ENCODE measurements at places on chromosomes 5 and 9. TPM values are rescaled to one million over a fixed set of nuclear protein-coding genes. Genes with fewer than 3 reads are reported as not detected.

GRCh38 chr5:74499256-74500050, 141.1 kb downstream of the ENC1 start:
- no peak for DNase-seq

DNA sequence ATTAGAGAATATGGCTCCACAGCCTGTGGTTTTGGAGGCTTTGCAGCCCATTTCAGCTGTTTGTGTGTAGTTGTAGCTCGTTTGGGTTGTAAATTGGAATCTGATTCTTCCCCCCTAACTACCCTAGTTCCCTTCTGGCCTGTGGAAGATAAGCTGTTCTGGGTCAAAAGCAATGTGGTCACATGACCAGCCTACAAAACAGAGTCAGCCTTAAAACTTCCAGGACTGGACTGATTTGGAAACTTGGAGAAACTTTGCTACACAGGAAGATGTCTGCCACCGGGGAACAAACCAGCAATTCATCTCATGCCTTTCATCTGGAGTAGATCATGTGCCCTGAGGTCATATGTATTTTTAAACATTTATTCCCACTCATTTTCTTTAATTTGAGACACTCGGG, 83.8 kb downstream of the DAPK1 start:
- DNase-seq, result no peak

- peak; percentile 58 for DNase-seq
Observed at GRCh38 chr5:72531496-72532190, 24.4 kb upstream of the ZNF366 start.

DNA sequence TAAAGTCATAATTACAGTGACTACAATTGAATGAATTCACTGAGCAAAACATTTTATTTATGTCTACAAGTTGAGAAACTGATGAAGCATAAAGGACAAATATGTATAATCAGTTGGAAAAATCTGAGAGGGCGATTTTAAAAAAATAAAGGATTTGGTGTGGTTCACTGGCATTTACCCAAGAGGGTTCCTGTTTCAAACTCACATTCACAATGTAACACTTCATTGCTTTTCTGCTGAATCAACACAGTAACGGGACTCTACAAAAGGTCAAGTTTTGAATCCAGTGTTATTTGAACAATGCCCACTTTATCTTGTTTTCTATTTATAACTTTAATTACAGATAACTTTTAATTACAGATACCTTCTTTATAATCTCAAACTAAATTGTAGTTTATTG, 138.6 kb downstream of the NUDT12 start:
- DNase-seq, result no peak

DNA sequence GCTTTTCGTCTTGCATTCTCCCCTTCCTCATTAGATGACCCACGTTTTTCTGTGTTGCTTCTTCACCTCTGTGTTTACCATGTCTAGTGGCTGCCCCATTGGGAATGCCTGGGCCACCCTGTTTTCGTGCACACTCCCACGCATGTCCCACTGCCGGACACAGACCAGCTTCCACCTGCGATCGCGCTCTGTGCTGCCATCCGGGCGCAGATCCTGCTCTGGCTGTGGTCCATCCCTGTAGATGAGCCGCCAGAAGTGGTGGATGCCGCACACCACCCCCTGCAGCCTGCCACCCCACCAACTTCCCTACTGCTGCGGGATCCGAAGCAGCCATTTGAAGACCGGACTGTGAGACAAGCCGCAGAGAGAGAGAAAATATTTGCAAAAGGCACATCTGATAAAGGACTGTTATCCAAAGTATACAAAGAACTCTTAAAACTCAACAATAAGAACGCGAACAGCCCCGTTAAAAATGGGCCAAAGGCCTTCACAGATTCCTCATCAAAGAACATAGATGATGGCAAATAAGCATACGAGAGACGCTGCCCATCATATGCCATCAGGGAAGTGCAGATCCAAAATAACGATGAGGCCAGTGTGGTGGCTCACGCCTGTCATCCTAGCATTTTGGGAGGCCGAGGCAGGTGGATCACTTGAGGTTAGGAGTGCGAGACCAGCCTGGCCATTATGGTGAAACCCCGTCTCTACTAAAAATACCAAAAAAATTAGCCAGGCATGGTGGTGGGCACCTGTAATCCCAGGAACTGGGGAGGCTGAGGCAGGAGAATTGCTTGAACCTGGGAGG, 163.7 kb downstream of the COL23A1 start:
- DNase-seq, result no peak

FAM169A gene
- polyA plus RNA-seq, result 5.5 TPM

PAEP gene
- 0.39 TPM for polyA plus RNA-seq

All from left lung (tissue), 14 donors.